ENCODE measurements at places on chromosomes 4 and X. TPM values are rescaled to one million over a fixed set of nuclear protein-coding genes. Genes with fewer than 3 reads are reported as not detected.

The TMPRSS11F gene
- total RNA-seq: not detected

- no peak for DNase-seq
These were observed 29.9 kb downstream of the DKK2 start for GRCh38 chr4:107006218-107006617.

The FABP2 gene
- not detected for total RNA-seq

GRCh38 chrX:47936224-47936939, 67.4 kb downstream of the ZNF182 start:
- DNase-seq: no peak

The TCP11X2 gene
- total RNA-seq: not detected

GRCh38 chrX:29728639-29729038, 486.7 kb upstream of the MAGEB2 start:
- DNase-seq: no peak

DNA sequence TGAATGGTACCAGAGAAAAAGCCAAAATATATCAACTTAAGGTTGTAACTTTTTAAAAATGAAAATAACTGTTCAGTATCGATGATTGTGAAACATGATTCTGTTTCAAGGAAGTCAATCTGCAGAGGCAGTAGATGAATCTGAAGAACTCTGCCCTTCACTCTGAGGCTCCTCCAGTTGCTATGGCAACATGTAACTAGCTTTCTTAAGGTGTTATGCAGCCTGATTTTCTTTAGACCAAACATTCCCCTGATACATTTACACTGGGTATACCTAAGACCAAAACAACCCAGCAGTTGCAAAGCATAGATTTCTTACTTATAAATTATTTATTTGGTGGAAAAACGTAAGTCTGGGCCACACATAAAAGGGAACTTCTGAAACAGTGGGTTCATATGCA, 133.6 kb upstream of the RASGEF1B start:
- DNase-seq: no peak

- no peak for DNase-seq
These were observed 188.1 kb upstream of the BCOR start for GRCh38 chrX:40285876-40286275.

- no peak for DNase-seq
These were observed 200.4 kb upstream of the PITX2 start for GRCh38 chr4:110823251-110823650.

- no peak for DNase-seq
These were observed 15.3 kb downstream of the TCEAL1 start for GRCh38 chrX:103644125-103644524.

DNA sequence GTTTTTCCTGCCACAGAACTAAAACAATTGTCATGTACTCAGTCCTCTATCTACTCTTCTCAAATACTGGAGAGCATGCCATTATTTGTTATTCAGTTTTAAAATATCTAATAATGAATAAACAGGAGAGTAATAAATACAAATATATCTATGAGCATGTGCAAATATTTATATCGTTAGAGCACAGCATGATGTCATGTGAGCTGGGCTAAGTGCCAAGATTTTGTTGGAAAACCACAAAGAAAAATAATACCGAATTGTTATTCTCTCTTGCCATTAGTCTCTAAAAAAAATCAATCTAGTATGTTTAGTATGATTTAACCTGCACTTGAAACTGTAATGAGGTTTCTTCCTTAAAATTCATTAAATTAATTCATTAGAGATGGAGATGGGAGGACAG, 97.3 kb downstream of the DDX60 start:
- DNase-seq: no peak

DNA sequence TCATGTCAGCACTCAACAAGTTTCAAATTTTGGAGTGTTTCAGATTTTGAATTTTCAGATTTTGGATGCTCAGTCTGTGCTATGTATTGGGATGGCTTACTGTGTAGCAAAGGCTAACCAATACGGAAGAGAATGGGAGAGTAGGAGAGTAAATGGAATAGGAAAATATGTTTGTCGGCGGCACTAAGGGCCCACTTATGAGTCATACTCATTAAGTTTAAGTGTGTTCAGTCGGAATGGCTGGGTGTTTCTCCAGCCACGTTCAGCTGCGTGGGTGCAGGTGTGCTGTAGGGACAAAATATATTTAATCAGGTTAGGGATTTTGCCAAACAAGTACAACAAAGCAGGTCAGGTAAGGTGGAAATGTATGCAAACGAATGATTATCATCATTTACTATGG, 13.6 kb downstream of the FTHL17 start:
- DNase-seq: no peak

DNA sequence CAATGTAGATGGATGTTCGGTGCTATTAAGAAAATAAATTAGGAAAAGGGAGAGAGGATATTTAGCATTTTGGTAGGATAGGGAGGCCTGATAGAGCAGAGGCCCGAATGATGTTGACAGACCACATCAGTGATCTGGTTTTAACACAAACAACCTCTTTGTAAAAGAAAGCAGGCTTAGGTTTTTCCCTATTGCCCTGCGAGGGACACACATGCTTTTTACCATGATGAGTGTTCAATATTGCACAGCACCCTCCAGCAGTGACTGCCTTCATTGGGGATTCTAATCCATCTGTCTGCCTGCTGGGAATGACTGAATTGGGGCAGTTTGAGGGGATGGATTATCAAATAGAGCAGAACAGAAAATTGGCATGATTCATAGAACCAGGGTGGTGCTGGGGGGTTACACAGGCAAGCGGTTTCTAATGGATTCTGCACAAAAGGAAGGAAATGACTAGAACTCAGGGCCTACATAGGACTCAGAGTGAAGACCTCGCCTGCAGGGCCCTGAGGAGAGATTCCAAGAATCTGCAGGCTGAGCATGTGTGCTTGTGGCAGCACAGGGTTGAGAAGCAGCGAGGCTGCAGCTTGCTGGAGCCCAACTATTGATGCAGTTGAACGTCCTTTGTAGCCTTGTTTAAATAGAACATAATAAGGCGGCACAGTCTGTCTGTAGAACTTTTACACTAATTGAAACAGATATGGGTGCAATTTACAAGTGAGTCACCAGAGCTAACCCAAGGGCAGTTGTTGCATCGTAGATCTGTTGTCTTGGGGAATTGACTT, 58.0 kb downstream of the RHOH start:
- no peak for DNase-seq

DNA sequence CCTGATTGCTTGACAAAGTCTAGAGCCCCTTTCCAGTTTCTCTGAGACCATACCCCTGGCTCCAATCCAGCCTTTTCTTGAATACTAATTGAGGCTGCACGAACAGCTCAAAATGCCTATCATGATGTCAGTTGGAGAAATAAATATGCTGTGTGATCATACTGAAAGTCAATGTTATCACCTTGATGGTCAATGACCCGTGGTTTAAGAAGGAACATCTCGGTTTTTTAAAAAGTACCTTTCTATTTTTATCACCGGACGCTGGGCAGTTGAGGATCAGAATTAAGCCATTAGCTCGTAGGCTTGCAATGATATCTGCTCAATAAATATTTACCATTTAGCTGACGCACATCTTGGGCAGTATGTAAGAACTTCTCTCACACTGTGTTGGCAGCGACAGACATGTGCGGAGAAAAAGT, 852 bp upstream of the WDR44 start:
- DNase-seq: no peak

The DOK7 gene
- 0.27 TPM for total RNA-seq

The C4orf46 gene
- total RNA-seq: 16.4 TPM

The PSAPL1 gene
- total RNA-seq: not detected

The TSPAN7 gene
- total RNA-seq: 0.24 TPM

DNA sequence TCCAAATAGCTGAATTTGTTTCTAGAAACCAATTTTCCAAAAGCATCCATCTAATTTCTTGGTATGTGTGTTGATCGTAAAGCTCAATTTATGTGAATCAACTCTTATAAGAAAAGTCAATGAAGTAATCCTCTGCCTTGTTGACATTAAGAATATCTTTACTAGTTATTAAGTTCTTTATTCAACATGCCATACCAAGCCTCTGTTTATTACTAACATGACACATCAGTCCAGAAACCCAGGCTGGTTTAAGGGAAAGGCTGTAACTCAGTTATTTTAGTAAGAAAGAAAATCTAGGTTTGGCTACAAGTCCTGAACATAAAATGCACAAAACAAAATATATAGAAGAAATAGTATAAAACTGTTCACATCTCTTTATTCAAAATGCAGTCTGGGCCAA, 48.0 kb downstream of the KLHL34 start:
- DNase-seq: no peak

- DNase-seq: no peak
These were observed 1499.7 kb upstream of the AGA start for GRCh38 chr4:178941975-178942374.

- no peak for DNase-seq
These were observed 174.0 kb upstream of the LDB2 start for GRCh38 chr4:17072483-17072882.

GRCh38 chrX:39816871-39817731, 280.7 kb downstream of the BCOR start:
- no peak for DNase-seq

DNA sequence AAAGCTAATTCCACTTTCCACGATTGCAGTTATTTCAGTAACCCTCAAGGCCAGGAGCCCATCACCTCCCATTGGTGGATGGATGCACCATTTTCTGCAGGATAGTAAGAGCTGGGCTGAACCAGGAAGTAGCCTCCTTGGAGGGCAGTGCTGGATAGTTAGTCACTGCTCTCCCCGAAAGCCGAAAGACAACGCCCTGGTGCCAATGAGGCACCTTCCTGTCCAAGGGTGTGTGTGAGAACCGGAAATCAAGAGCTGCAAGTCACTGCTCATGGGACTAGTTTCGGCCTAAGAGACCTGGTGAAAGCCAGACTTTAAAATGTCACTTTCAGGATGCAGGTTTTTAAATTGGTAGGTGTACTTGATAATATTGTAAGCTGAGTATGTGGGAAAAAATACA, 203.8 kb upstream of the HS3ST1 start:
- DNase-seq: no peak

DNA sequence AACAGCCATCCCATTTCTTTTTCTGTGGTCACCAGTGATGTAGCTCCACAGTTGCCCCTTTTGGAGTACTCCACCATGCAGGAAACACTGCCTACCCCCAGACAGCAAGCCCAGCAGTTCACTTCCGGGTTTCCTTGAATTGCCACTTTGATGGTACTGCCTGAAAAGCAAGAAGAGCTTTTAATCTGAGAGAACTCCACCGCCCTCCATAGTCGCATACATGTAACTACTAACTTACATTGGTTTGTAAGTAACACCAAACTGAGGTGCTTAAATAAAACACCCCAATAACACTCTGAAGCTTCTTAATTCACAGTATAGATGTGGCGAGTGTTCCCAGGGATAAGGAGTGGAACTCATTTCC, 53.6 kb upstream of the HPSE start:
- DNase-seq: no peak

GRCh38 chr4:139555705-139556070, 331 bp downstream of the SETD7 start:
- DNase-seq: no peak

DNA sequence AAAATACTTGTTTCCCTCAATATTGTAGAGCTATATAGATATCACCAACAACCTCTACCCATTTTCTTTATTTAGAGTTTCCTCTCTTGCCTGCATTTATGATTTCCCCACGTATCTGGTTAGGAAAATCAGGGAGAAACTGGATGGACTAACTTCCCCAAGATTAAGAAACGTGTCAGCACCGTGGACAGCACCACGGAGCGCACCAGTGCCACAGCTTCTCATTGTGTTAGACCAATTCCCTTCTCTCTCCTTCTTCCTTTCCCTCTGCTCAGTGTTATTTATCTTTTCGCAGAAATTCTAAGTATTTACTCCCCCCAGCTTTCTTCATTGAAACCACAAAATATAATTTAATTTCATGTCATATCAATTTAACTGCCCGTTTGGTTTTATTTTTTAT, 568.6 kb upstream of the BOD1L1 start:
- DNase-seq: no peak

The SAGE1 gene
- total RNA-seq: not detected

GRCh38 chr4:174324725-174325124, 41.0 kb downstream of the CEP44 start:
- no peak for DNase-seq

DNA sequence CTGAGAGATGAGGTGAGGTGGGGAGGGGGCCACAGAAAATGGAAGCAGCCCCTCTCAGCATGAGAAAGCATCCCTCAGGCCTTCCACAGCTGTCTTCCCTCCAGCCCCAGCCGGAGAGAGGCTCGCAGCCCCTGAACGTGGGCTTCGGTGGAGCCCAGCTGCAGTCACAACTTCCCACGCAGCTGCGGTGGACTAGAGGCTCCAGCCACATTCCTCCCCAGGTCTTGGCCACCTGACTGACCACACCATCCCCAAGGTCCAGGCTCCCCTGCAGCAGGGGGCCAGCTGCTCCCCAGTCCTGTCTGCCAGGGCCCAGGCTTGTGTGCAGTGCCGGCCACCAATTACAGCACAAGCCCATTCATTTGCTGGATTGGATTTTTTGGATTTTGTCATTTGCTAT, 212.3 kb upstream of the BCOR start:
- no peak for DNase-seq

DNA sequence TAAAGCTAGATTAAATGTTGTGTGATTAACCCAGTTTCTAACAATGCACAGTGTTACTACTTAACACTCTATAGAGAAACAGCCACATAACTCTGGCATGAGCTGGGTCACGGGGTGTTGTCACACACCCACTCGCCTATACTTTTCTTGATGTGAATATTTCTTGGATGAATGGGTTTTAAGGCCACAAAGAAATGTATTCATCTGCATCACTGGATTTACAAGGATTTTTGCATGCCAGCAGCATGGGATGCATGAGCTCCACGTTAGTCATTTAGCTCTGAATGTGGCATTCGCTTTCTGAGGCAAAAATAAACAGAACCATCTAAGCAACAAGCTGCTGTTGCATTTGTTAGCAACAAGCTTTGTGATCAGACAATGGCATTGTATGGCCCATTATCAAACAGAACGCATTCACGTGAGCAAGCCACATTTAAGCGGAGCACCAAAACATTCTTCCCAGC, 89.7 kb downstream of the LRP2BP start:
- DNase-seq: no peak

The SSX4 gene
- total RNA-seq: not detected

GRCh38 chrX:19137067-19137466, 14.8 kb upstream of the ADGRG2 start:
- DNase-seq: no peak

- no peak for DNase-seq
These were observed 6.8 kb upstream of the RHOH start for GRCh38 chr4:40190019-40190418.

- DNase-seq: no peak
These were observed 524.3 kb upstream of the GALNTL6 start for GRCh38 chr4:171288816-171289432.

The TMA16 gene
- 50.5 TPM for total RNA-seq

DNA sequence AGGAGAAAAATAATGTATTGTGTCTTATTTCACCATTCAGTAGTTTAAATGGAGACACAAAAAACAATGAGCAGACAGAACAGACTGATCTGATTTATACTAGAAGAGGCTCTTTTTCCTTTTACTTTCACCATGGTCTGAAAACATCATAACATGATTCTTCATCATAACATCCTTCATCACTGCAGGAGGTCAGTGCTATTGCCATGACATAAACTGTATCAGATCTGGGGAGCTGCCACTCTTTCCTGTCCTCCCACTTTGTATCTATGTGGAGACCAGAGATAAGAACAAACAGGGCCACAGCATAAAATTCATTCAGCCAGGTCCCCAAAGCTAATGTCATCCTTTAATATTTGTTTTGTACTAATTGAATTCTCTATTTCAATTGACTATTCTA, 25.2 kb downstream of the SOD3 start:
- DNase-seq: no peak

The RNF150 gene
- total RNA-seq: 0.03 TPM

The JCHAIN gene
- 276 TPM for total RNA-seq

The IL13RA2 gene
- total RNA-seq: not detected

- DNase-seq: no peak
These were observed 1.3 kb upstream of the TNIP2 start for GRCh38 chr4:2757426-2757825.

The DMD gene
- 4.4 TPM for total RNA-seq

The JAKMIP1 gene
- 15.0 TPM for total RNA-seq
